Thyroid gland (tissue), 4 donors: ENCODE measurements at places on chromosomes 1 and 21.

- peak; percentile 74 for DNase-seq
These were observed 65.2 kb upstream of the TARBP1 start for GRCh38 chr1:234544087-234544579.

GRCh38 chr1:48035371-48036141 lies 38.4 kb upstream of the TRABD2B start:
- DNase-seq: no peak

GRCh38 chr1:209405183-209405814 lies 178.2 kb upstream of the CAMK1G start:
- no peak for DNase-seq

- no peak for DNase-seq
These were observed 173 bp downstream of the FABP3 start for GRCh38 chr1:31372751-31373055.

DNA sequence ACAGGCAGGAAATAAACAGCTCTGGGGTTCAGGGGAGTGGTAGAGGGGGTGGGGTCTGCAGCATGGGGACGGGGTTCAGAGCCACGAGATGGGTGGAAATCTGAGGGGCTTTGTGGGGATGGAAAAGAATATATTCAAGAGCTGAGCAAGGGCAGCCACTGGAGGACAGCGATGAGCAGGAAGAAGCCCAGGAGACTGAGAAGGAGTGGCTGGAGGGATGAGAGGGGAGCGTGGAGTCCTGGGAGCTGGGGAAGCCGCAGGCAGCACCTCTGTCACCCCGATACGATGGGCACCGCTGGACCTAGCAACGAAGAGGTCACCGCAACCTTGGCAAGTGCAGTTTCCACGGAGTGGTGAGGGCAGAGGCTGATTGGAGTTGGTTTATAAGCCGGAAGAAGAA lies 10.0 kb upstream of the KCNAB2 start:
- no peak for DNase-seq

GRCh38 chr1:206554701-206555472 lies 47.6 kb downstream of the RASSF5 start:
- DNase-seq: no peak

DNA sequence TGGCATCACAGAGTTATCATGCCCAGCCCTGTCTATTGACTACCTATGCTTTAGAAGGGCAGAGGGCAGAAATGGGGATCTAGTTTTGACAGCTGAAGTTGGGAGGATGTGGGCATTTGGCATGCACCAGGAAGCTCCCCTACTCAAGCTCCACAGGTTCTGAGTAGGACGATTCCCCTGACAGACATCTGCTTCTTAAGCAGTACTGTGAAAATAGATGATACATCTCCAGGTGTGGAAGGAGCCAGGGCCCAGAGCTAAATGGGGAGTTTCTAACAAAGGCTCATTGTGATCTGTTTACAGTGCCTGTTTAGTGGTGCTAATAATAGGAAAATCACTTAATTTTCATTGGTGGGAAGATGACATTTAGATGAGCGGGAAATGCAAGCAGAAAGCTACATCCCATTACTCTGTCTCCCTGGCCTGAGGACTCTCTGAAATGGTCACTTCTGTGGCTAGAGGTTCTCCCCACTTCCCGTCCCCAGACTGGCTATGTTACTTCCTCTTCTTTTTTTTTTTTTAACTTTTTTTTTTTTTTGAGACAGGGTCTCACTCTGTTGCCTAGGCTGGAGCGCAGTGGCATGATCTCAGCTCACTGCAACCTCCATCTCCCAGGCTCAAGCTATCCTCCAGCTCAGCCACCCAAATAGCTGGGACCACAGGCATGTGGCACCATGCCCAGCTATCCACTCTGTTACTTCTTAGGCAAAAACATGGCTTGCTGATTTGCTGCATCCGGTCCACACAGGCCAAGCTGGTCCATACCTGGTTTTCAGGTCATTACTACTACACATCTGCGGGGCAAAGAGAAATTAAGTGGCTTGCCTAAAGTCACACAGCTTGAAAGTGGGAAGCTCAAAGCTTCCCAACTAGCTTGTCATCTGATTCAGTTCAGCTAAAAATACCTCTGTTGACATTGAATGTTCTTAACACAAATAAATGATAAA lies 23.2 kb upstream of the CNIH3 start:
- DNase-seq: no peak

GRCh38 chr1:182054698-182055326 lies 6.7 kb downstream of the ZNF648 start:
- DNase-seq: peak; percentile 67

DNA sequence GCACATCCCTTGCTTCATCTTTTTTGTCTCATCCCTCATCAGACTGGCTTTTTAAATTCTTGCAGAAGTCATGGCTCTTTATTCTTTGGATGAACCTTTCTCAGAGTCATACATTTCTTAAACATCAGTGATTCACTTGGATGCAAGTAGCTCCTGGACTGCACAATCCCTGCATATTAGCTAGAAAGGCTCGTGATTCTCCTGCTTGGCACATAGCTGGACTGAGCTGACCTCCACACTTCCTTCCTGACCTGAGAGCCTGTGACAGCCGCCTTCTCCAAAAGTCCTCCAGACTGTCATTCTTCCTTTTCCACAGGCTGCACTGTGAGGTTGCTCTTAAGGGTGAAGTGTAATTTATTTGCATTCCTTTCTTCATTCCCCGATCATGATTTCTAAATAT lies 109.4 kb downstream of the RGL1 start:
- no peak for DNase-seq

- DNase-seq: no peak
These were observed 20.7 kb upstream of the SPSB1 start for GRCh38 chr1:9271861-9272595.

- no peak for DNase-seq
These were observed 58.3 kb downstream of the MSH4 start for GRCh38 chr1:75855010-75855409.

DNA sequence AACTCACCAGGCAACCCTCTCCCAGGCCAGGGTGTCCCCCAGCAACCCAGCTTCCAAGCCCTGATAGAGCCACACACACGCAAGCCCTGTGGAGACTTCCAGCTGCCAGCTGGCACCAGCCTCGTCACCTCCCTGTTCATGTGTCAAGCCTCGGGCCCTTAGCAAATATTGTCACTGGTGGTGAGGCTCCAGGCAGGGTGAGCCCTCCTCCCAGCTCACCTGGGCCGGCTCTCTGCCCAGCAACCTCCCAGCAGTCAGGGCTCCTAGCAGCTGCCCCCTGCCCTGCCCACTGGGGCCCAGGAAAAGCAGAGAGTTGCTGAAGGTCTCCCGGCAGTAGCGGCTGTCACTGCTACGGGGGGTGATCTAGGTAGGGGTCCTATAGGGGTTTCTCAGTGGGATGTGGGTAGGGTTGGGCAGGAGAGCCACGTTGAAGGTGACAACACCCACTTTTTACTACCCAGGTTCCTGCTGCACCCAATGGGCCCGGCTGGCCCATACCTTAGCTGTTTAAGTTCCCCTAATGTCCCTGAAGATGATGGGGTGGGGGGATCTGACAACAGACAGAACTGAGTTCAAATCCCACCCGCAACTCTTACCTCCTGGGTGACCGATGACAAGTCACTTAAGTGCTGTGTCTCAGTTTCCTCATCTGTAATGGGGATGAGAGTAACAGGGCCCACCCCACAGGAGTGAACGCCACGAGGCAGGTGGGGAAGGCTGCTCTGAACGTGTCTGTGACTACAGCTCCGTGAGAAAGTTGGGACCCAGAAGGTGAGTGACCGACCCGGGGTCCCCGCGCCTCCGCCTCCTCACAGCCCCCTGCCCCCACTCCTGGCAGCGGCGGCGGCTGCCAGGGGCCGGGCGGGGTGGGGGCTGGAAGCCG lies 678 bp downstream of the TTC39A start:
- peak; percentile 87 for DNase-seq

- DNase-seq: no peak
These were observed 2.9 kb downstream of the ADORA1 start for GRCh38 chr1:203130358-203130985.

DNA sequence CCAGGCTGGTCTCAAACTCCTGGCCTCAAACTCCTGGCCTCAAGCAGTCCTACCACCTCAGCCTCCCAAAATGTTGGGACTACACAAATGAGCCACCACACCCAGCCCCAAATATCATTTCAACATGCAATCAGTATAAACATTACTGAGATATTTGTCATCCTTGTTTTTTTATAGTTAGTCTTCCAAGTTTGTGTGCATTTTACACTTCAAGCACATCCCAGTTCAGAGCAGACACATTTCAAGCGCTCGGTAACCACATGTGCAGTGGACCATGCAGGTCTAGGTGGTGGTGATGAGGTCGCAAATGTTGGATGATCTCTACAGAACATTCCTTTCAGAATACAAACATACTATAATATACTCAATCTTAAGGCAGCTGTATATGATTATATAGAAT lies 23.8 kb upstream of the APP start:
- no peak for DNase-seq

DNA sequence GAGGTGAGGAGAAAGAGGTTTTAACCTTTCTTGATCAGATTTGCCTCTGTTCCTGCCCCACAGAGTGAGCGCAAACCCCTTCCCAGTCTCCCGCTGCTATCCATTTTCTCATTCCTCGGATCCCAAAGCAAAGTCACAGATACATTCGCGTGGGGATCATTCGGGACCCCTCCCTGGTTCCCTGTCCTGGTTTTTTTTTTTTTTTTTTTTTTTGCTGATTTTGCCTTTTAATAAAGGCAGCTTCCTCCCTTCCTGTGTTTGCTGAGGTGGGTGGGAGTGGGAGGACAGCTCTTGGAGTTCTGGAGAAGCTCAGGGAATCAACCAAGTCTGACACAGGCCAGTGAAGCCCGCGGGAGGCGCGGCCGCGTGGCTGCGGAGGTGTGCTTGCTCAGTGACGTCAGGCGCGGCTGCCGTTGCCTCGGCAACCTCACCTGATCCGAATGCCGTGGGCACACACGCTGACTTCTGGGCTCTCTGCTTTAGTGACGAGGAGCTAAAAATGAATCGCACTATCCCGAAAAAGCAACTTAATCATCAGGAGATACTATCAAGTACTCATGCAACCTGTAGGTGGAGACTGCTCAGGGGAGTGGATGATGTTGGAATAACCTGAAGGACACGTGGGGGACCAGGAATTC lies 106.4 kb downstream of the TBX19 start:
- DNase-seq: peak; percentile 72

- DNase-seq: no peak
These were observed 32.0 kb downstream of the CCSAP start for GRCh38 chr1:229310833-229311232.

DNA sequence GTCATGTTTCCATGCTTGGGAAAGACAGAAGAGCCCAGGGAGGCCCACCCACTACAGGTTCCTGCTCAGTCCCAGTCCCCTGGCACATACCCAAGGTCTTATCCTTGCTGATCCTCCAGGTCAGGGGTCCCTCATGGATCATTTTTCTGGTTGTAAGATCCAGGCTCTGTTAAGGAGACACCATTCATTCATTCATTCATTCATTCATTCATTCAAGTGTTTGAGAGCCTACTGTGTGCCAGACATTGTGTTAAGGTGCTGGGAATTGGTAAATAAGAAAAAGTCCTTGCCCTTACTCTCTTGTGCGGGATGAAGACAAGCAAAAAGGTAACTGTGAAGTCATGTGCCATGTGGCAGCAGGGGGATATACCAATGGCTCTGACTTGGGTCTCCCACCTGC lies 23.8 kb downstream of the LRRC71 start:
- no peak for DNase-seq

DNA sequence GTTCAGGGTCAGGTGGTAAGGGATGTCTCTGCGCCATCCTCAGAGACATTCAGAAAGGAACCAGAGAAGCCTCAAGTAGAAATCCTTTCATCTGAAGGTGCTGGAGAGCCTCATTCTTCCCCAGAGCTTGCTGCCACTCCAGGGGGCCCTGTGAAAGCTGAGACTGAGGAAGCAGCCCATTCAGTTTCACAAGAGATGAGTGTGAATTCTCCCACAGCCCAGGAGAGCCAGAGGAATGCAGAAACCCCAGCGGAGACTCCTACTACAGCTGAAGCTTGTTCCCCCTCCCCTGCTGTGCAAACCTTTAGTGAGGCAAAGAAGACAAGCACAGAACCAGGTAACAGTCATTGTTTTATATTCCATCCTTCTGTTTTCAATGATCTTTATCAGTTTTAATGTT lies 38.7 kb downstream of the ZBTB40 start:
- DNase-seq: no peak

GRCh38 chr1:204621396-204621795 lies 64.1 kb downstream of the LRRN2 start:
- DNase-seq: no peak

DNA sequence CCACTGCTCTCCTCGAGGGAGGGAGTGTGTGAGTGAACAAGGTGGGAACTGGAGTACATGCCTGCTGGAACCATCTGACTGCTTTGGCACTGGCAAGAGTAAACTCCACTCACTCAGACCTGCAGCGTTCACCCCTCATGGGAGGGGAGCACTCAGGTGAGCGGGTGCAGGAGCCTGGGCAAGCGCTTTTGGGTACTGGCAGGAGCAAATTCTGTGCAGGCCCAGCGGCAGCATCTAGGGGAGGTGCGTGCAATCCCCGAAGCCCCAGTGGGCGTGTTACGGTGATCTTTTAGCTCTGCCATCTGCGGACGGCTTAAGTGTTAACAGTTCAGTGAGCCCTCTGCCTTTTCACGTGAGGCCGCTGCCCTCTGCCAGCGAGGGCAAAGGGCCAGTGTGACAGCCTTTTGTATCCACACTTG lies 127.4 kb downstream of the PATJ start:
- DNase-seq: no peak

DNA sequence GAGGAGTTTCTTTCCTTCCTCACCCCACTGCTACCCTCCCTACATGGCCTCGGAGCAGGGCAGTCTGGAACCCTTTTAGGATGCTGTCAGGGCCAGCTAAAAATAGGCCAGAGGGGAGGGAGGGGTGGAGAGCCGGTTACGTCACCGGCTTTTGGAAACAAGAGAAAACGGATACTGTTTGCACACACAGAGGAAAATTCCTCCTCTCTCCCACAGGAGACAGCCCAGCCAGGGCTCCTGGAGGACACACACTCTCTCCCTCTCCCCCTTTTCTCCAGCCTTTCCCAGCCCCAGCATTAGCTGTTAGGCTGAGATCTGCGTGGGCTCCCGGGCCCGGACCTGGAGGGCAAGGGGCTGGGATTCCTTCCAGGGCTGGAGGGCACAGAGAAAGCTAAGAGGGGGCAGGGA lies 20.0 kb upstream of the ALDH4A1 start:
- DNase-seq: peak; percentile 62

GRCh38 chr1:166980818-166981217 lies 5.5 kb upstream of the ILDR2 start:
- DNase-seq: no peak

GRCh38 chr1:54070171-54070837 lies 16.9 kb downstream of the TCEANC2 start:
- no peak for DNase-seq

GRCh38 chr1:22184892-22185612 lies 42.2 kb upstream of the WNT4 start:
- DNase-seq: peak; percentile 81

DNA sequence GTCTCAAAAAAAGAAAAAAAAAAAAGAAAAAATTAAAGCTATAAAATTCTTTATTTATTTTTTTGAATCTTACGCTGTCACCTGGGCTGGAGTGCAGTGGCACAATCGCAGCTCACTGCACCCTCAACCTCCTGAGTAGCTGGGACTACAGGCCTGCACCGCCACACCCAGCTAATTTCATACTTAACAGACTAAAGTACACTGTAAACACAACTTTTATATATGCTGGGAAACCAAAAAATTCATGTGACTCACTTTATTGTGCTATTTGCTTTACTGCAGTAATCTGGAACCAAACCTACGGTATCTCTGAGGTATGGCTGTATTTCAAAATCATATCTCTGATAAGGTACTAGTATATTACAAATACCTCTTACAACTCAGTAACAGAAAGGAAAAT lies 40.3 kb downstream of the HSF2BP start:
- DNase-seq: no peak

- DNase-seq: peak; percentile 33
These were observed 646 bp downstream of the IER5 start for GRCh38 chr1:181089017-181089675.
